Stimulated activated CD4-positive, alpha-beta T cell treated with anti-CD3 and anti-CD28 coated beads, TNF-alpha, amount 100 ng/mL, for 4 hours (primary cell): ENCODE measurements at places on chromosomes 7 and 10.

- DNase-seq = no peak
Observed at GRCh38 chr7:143085109-143085508, 33.0 kb downstream of the OR6V1 start.

DNA sequence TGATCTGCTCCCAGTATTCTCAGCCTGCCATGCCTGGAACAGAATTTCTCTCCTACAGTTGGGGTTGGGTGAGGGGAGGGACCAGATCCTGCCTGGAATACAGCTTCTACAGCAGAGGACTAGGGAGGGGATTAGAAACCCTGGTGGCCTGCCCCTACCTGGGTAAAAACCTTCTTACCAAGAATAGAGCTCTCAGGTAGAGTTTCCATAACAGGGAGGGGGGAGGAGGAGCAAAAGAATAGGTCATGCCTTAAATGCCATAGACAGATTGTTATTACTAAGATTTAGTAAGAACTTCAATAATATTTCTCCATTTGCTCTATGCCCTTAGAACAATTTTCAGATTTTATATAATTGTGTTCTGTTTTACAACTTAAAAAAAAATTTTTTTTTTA lies 33.5 kb upstream of the TSPAN33 start:
- DNase-seq = no peak

DNA sequence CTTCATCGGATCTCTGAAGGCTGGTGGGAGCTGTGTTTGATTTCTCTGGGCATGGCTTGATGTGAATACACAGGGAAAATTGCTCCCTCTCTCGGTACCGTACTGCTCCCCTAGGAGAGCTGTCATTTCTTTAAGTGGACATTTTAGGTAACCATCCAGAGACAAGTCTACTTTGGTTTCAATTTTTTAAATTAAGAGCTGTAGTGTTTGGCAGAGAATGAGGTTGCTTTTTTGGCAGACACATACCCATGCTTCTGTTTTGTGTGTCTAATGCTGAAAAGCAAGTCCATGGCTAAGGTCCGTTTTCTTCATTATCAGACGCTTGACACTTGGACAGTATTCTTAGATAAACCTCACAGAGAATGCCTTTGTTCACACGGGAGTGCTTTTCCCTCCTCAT lies 61.3 kb upstream of the TRIL start:
- no peak for DNase-seq

DNA sequence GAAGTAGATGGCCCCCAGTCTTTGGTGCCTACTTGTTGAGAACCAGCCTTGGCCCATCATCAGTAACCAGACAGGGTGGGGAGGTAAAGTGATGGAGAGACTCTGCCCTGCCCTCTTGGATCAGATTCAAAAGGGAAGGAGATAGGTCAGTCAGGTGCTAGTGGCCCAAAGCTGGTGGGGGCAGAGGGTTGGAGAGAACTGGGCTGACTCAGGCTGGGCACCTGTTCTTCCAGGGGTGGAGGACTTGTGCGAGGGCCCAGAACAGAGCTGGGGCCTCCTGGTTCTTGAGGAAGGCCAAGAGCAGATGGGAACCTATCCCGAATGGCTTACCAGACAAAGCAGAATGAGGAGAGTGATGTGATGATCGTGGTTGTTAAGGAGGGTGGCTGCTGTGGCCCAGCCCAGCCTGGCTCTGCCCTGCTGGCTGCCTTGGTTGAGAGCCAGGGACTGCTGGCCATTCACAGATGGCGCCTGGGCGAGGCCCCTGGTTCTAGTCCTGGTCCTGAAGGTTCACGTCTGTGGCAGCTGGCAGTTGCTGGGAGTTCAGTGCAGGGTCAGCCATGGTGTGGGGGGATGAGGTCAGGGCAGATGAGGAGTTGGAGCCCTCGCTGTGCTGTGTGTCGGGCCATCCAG lies 36.6 kb downstream of the PALD1 start:
- no peak for DNase-seq

GRCh38 chr10:27355918-27356573 lies 115.4 kb upstream of the ACBD5 start:
- no peak for DNase-seq

DNA sequence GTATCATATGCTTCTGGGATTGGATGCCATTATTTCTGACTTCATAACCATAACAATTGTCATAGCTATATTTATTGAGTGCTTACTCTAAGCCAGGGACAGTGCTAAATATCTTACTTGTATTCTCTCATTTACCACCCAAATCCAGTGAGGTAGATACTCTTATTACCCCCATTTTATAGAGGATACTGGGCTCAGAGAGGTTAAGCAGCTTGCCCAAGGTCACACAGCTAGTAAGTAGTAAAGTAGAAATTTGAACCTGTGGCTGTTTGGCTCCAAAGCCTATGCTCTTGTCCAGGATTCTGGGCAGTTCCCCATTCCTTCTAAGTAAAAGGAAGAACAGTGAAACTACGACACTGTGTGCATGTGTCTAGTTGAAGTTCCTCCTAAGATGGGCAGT lies 56.5 kb downstream of the COL13A1 start:
- no peak for DNase-seq
